Renal cortex interstitium (tissue), 15 donors: ENCODE measurements at places on chromosomes 2 and 18. TPM values are rescaled to one million over a fixed set of nuclear protein-coding genes. Genes with fewer than 3 reads are reported as not detected.

LIPT1 gene
- 14.6 TPM for polyA plus RNA-seq

TMEM247 gene
- not detected for polyA plus RNA-seq

KCNG2 gene
- polyA plus RNA-seq, result not detected

MPP4 gene
- polyA plus RNA-seq, result 0.28 TPM

HRH4 gene
- 0.17 TPM for polyA plus RNA-seq

GRCh38 chr2:74865770-74866674, 32.1 kb downstream of the HK2 start:
- DNase-seq, result no peak

GRCh38 chr2:95530734-95531133, 46.2 kb upstream of the TRIM43B start:
- no peak for DNase-seq

DNA sequence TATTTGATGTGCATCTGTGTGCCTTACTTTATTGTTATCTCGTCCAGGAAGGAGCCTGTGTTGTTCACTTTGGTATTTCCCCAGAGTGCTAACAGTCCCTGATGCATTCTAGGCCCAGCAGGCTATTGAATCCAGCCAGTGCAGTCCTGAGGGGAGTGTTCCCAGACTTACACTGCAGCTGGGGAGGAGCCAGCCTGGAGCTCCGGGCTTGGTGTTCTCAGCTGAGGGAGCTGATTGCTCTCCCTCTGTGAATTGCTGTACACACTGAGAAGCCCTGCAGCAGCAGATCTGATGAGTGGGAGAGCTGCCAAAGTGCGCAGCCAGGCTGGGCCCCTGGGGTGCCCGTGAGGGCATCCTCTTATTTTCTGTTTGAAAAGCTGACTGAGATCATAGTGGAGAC, 159.2 kb downstream of the GALNT3 start:
- DNase-seq, result peak; percentile 28

GRCh38 chr2:181268174-181268867, 188.9 kb upstream of the ITGA4 start:
- no peak for DNase-seq

GRCh38 chr2:1680222-1681016, 63.9 kb downstream of the PXDN start:
- no peak for DNase-seq

- DNase-seq, result no peak
Measured at GRCh38 chr2:154187948-154188347, 316.2 kb downstream of the GALNT13 start.

DNA sequence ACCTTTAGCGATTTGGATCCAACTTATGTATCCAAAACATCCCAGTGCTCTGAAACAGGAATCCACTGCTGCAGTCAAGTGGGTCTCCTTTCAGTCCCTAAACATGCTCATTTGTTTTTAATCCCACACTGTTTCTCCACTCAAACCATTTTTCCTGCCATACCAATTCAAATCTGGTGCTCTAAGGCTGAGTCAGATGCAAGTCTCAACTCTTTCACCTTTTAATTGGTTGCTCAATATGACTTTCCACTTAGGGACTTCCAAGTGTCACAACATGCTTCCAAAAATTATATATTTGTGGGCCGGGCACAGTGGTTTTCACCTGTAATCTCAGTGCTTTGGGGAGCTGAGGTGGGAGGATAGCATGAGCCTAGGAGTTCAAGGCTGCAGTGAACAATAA, 113.4 kb upstream of the TANK start:
- DNase-seq, result no peak

DNA sequence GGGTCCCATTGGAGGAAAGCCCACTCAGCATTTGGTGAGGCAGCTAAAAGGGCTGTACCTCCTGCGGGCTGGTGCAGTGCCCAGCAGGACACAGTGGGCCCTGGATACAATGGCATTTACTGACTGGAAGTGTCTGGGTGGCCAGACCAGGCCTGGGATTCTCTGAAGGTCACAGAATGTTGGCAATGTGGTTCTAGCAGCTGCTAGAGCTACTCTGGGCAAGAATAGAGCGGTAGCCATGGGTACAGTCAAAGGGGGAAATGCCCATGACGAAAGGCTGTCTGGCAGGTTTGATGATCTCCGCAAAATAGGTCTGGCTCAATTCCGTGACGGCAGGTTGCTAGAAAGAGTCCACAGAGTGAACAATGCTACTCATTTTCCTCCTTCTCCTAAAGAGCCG, 241.8 kb downstream of the AFF3 start:
- DNase-seq, result no peak
